Aorta (tissue), 5 donors: ENCODE measurements at places on chromosomes 16 and 17. TPM values are rescaled to one million over a fixed set of nuclear protein-coding genes. Genes with fewer than 3 reads are reported as not detected.

Gene SPATA22
- total RNA-seq: not detected

Gene UBB
- 809 TPM for total RNA-seq

Gene WNK4
- total RNA-seq: 0.24 TPM

Gene KRTAP3-1
- not detected for total RNA-seq

Gene CMTR2
- total RNA-seq: 12.2 TPM

Gene CDH1
- 1.0 TPM for total RNA-seq

Gene HS3ST4
- total RNA-seq: not detected

Gene CDRT4
- total RNA-seq: 19.5 TPM

Gene C1QTNF8
- total RNA-seq: not detected

Gene AOC2
- 1.8 TPM for total RNA-seq

Gene TBC1D3K
- total RNA-seq: not detected

Gene CCDC182
- total RNA-seq: not detected

Gene HS3ST3A1
- total RNA-seq: 0.33 TPM

Gene LDHD
- 5.5 TPM for total RNA-seq

Gene ASIC2
- total RNA-seq: 0.18 TPM

Gene KCNH4
- total RNA-seq: 0.32 TPM

Gene SEPTIN1
- 2.8 TPM for total RNA-seq

Gene BLMH
- 37.8 TPM for total RNA-seq

Gene EPX
- total RNA-seq: not detected

Gene PPL
- 22.9 TPM for total RNA-seq

Gene CCT6B
- total RNA-seq: 2.4 TPM

Gene GCGR
- 0.39 TPM for total RNA-seq

Gene PSME3IP1
- total RNA-seq: 59.8 TPM

Gene CEP131
- 11.3 TPM for total RNA-seq

Gene ZG16
- total RNA-seq: 0.12 TPM

Gene CHST4
- total RNA-seq: not detected

Gene MSRB1
- 34.6 TPM for total RNA-seq

Gene CHTF18
- 14.3 TPM for total RNA-seq

Gene KRT28
- total RNA-seq: not detected

Gene CORO6
- 12.3 TPM for total RNA-seq

Gene SMIM5
- 0.23 TPM for total RNA-seq

Gene ENKD1
- 9.7 TPM for total RNA-seq

Gene KRTAP2-1
- total RNA-seq: not detected

Gene GPRC5B
- total RNA-seq: 41.1 TPM
